ENCODE measurements at places on chromosomes 5 and 9.

DNA sequence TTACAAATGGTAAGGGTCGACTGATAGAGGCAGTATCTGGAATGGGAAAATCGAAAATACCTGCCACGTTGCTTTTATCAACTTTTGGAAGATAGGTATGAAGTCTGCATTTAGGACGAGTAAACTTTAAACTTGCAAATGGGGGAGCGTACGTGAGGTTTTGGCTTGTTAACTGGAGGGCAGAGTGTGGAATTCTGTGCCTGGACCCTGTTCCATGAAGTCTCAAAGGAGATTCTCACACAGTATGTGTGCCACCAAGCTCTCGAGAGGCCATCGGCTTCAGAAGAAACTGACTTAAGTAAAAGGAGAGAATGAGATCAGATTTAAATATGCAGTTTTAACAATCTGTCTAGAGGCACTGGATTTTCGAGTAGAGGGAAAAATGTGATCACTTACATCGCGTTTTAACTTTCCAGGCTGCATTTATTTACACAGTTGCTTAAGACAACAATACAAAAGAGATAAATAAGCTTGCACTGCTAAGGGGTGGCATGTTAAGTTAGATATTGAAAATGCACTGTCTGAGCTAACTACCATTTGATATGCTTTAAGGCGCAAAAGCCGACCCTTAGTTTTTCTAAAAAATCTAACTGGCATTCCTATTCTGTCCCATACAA is 401.6 kb downstream of the EBF1 start:
- no peak for DNase-seq
- no peak overlapping the region for H3K4me3 ChIP-seq
- no peaks in the 10 kb centered on the region for H3K36me3 ChIP-seq

- no peak overlapping the region for H3K27ac ChIP-seq
- DNase-seq: no peak
- H3K36me3 ChIP-seq: no peaks in the 10 kb centered on the region
- H3K4me3 ChIP-seq: no peak overlapping the region
- no peaks in the 10 kb centered on the region for H3K27me3 ChIP-seq
- H3K4me1 ChIP-seq: no peaks in the 10 kb centered on the region
Measured at GRCh38 chr5:137199201-137199600, 299.9 kb downstream of the SPOCK1 start.

DNA sequence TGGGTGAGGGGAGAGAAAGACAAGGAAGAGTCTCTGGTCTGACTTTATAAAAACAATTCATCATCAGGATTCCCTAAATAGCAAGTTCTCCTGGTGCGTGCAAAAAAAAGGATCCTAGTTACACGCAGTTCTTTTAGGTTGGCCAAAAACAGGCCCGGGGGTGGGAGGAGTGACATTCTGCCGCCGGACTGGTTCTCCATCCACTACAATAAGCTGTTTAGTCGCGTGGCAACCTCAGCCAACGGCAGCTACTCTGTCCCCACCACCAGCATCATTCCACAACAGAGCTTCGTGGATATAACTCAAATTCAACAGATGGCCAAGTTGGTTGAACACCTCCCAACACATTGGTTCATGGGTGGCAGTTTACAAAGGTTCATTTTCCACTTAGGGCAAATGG is 2.9 kb upstream of the FAM163B start:
- H3K27ac ChIP-seq: no peak overlapping the region
- no peak overlapping the region for H3K4me3 ChIP-seq
- H3K36me3 ChIP-seq: no peaks in the 10 kb centered on the region
- no peak for DNase-seq
- H3K4me1 ChIP-seq: no peaks in the 10 kb centered on the region
- peaks cover 21% of the 10 kb centered on the region for H3K27me3 ChIP-seq

DNA sequence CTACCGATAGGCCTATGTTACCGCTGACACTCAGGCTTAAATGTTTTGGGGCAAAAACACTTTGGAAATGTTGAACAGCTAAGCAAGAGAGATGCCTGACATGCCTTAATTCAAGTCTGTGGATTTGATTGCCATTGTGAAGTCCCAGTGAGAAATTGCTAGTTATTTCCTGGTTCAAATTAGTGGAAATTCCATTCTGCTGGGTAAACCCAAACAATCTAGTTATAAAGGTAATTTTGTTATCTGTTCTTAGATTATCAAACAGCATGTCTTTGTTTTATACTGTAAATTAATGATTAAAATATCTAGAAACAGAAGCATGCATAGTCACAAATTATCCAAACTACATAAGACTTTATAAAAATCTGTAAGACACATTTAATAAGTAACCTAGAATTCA is 96.6 kb downstream of the PJA2 start:
- no peaks in the 10 kb centered on the region for H3K27me3 ChIP-seq
- H3K4me1 ChIP-seq: no peaks in the 10 kb centered on the region
- H3K36me3 ChIP-seq: no peaks in the 10 kb centered on the region
- no peak overlapping the region for H3K27ac ChIP-seq
- H3K4me3 ChIP-seq: no peak overlapping the region

DNA sequence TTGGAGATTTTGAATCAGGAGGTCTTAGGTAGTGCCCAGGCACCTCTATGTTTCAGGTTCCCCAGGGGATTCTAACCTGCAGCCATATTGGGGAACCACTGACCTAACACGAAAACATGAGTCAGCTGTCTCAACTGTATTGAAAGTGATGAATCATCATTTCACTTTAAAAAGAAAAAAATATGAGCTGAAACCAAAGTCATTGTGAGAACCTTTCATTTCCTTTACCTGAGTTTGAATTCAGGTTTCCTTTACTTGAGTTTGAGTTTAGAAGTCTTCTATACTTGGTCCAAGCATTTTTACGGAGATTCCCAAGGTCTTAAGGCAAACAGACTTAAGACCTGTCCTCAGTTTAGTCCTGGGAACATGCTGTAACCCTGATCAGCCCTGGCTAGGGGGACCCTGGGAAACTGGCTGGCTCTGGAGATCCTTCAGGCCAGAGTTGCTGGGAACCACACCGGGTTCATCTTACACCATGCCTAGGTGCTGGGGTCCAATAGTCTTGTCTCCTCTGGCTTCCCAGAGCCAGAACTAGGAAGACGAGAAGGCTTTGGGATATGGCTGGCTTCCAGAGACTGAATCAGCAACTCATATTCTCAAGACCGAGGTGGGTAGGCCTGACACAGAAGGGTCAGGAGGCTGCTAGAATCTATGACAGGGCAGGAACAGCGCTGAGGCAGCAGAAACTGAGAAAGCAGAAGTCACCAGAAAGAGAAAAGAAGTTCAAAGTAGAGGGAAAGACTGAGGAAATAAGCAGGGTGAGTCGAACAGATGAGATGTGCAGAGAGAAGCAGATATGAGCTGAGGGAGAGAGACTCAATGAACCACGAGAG is 16.4 kb upstream of the PDCD1LG2 start:
- no peaks in the 10 kb centered on the region for H3K27me3 ChIP-seq

GRCh38 chr9:98144076-98144475 is 25.1 kb upstream of the TRIM14 start:
- H3K36me3 ChIP-seq: peaks cover 9% of the 10 kb centered on the region
- no peaks in the 10 kb centered on the region for H3K27me3 ChIP-seq
- no peak overlapping the region for H3K4me3 ChIP-seq
- H3K4me1 ChIP-seq: peaks cover 7% of the 10 kb centered on the region
- DNase-seq: no peak

GRCh38 chr5:17360879-17361278 is 137.2 kb upstream of the TAF11L2 start:
- no peaks in the 10 kb centered on the region for H3K4me1 ChIP-seq
- no peak overlapping the region for H3K4me3 ChIP-seq
- no peak for DNase-seq
- no peaks in the 10 kb centered on the region for H3K27me3 ChIP-seq
- H3K36me3 ChIP-seq: no peaks in the 10 kb centered on the region

GRCh38 chr5:165425594-165425993 is 1920.2 kb downstream of the MAT2B start:
- no peaks in the 10 kb centered on the region for H3K36me3 ChIP-seq
- DNase-seq: no peak
- H3K27me3 ChIP-seq: no peaks in the 10 kb centered on the region
- no peaks in the 10 kb centered on the region for H3K4me1 ChIP-seq
- no peak overlapping the region for H3K4me3 ChIP-seq

GRCh38 chr5:45512521-45512920 is 183.7 kb downstream of the HCN1 start:
- H3K36me3 ChIP-seq: no peaks in the 10 kb centered on the region
- no peaks in the 10 kb centered on the region for H3K4me1 ChIP-seq
- H3K4me3 ChIP-seq: no peak overlapping the region
- DNase-seq: no peak

GRCh38 chr5:73136055-73136562 is 15.7 kb downstream of the TMEM171 start:
- H3K4me1 ChIP-seq: no peaks in the 10 kb centered on the region
- H3K4me3 ChIP-seq: no peak overlapping the region
- H3K36me3 ChIP-seq: no peaks in the 10 kb centered on the region

- H3K4me1 ChIP-seq: no peaks in the 10 kb centered on the region
- H3K4me3 ChIP-seq: no peak overlapping the region
- DNase-seq: no peak
- H3K36me3 ChIP-seq: no peaks in the 10 kb centered on the region
Measured at GRCh38 chr5:129499208-129499852, 39.2 kb downstream of the ADAMTS19 start.

Measured in CD4-positive, alpha-beta T cell (primary cell).